GM19239 (cell line): ENCODE measurements at places on chromosomes 13 and 19.

DNA sequence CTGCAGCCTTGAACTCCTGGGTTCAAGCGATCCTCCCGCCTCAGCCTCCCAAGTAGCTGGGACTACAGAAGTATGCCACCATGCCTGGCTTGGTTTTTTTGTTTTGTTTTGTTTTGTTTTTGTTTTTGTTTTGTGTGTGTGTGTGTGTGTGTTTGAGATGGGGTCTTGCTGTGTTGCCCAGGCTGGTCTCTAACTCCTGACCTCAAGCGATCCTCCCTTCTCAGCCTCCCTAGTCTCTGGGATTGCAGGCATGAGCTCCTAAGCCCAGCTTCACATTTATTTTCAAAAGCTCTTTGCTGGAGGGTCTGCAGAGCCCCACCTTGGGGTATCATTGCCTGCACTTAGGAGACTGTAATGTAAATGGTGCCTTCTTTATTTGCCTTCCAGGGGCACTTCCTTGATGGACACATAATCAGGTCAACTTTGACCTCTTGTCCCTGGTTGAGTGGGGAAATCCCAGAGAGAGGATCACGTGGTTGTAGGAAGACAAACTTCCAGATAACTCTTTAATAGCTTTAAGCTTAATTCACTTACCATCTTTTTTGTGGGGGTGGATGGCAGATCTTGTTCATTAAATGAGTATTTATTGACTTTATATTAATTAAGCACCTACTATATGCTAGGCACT is 72.9 kb upstream of the NPAS1 start:
- no peak for DNase-seq

GRCh38 chr13:100493418-100493817 is 95.2 kb downstream of the GGACT start:
- no peak for DNase-seq

DNA sequence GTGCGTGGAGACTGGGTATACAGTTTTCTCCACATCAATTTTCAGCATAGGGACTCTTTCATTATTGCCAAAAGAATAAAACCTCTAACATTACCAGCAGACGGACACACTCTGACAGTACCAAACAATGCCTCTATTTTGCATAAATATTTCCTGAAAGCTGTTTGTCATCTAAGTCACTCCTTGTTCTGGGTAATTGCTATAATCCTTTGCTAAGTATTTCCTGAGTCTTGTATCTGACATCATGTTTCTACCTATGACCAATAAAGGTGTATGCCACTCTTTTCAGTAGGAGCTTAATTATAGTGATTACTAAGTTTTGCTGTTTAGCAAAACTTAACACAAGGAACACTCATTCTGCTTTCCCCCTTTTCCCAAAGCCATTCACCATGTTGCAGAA is 886.5 kb downstream of the SLITRK6 start:
- no peak for DNase-seq

GRCh38 chr13:32409561-32410421 is 18.1 kb downstream of the N4BP2L1 start:
- DNase-seq = no peak

DNA sequence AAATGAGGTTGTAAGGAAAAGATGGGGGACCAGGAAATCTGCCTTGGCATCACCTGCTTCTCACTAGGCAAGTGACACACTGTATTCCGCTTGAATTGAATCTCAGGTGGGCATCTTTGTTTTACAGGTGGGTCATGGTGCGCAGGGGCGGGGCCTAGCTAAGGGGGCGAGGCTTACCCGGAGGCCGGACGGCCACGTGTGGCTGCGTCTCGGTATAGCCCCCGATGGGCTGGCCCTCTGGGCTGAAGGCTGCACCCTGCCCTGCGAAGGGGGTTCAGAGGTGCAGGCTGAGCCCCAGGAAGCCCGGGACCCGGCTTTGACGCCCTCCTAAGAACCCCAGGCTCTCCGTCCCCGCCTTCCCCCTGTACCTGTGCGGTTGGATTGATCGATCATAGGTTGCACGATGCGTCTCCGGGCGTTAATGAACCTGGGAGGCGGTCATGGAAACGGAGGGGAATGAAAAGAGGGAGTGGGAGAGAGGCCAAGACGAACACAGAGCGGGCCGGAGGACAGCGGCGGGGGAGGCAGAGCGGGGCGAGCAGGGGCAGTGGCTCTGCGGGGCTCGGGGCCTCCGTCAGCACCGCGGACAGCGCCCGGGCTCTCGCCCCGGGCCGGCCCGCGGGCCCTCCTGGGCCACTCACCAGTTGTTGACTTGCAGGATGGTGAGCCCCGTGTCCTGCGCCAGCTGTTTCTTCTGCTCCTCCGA is 12.5 kb downstream of the MEIS3 start:
- no peak for DNase-seq

DNA sequence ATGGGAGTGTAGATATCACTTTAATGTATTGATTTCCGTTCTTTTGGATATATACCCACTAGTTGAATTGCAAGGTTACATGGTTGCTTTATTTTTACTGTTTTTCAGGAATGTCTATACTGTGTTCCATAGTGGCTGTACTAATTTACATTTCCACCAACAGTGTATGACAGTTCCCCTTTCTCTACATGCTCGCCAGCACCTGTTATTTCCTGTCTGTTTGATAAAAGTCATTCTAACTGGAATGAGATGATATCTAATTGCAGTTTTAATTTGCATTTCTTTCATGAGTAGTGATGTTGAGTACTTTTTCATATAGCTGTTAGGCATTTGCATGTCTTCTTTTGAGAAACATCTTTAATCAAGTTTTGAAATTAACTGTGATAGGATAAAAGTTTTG is 818.6 kb downstream of the SLITRK6 start:
- no peak for DNase-seq

DNA sequence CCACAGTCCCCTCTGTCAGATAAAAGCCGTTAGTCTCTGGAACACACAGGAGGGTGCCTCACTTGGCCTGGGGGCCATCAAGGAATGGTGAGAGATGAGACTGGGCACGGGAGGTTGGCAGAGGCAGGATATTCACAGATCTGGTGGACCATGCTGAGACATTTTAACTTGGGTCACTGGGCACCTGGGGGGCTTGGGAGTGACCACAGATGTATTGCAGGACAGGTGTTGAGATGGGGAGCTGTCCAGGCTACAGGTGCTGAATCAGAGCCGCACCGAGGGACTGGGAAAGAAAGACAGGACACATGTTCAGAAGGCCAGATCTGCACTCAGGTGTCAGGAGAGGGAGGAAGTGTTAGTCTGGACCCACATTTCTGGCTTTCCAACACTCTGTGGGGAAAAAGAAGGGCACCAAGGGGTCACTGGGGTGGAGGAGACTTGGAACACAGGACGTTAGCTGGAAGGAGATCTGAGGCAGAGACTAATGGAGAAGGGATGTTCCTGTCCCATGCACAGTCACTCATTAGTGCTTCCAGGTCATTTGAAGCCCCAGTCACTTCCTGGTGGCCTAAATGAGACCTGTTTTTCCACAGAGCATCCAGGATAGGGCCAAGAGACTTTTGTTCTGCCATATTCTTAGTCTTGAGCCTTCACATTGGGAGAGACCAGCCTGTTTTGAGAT is 56.1 kb downstream of the CHST8 start:
- DNase-seq = no peak

DNA sequence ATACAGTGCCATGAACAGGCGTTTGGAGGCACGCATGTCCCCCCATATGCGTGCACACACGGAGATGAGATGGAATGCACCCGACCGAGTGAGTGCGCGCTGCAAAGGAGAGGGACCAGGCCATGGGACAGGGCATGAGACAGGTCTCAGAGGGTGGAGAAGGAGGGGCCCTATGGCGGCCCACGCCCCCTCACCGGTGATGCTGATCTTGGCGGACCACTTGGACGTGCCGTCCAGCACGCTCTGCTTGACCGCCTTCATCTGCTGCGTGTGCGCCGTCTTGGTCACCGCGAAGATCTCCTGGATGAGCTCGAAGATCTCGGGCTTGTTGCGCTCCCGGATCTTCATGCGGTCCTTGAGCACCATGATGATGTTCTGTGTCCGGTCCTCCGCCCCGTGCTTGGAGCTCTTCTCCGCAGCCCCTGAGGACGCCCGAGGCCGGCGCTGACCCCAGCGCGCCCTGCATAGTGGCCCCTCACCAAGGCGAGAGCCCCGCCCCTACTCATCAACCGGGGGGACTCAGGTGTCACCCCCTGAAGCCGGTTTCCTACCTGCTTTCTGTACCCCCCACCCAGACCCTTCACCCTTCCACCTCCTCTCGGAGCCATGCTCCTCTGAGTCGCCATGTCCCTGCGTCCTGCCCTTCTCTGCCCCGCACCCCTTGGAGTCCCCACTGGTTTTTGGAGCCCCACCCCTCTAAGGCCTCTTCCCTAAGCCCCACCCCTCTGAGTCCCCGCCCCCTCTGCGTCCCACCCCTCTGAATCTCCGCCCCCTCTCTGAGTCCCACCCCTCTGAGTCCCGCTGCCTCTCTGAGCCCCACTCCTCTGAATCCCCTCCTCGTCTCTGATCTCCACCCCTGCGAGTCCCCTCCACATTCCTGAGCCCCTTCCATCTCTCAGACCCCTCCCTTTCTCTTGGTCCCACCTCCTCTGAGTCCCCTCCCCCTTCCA is 40.8 kb downstream of the UNC13A start:
- no peak for DNase-seq

DNA sequence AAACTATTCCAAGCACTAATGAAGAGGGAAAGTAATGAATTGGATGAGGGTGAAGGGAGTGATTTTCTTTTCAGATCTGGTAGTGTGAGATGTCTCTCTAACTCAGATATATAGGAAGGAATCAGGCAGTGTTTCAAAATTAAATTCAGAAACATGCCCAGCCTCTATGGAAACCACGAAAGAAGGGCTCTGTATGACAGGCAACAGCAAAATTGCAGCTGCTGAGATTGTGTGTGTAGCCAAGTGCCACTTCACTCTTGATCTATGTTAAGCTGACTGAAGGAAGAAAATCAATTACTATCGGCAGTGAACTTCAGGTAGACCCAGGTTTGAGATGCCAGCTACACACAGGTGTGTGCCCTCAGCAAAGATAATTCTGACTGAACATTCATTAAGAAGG is 387.4 kb downstream of the PCDH9 start:
- no peak for DNase-seq
